Fibroblast of skin of left quadriceps (primary cell): ENCODE measurements at places on chromosomes 3 and 15.
A peak's percentile ranks its signal among the peaks of the same experiment; 100 is the strongest.

DNA sequence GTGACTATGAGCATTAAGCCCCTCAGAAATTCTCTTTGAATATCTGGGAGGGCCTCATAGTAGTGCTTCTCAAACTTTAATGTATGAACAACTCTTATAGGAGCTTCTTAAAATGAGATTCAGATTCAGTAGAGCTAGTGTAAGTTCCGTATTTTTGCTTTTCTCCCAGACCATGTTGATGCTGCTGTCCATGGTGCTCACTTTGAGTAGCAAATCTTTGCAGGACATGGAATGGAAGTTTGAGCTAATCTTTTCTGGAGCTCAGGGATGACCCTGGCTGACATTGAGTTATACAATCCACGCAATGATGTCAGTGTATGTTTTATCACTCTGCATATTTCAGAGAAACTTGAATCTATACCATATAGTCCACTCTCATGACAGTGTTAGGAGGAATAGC, 134.2 kb downstream of the OTOL1 start:
- DNase-seq = no peak

- DNase-seq = no peak
These were observed 1.4 kb upstream of the WHAMM start for GRCh38 chr15:82807920-82808633.

GRCh38 chr3:134340982-134341365, 33.3 kb downstream of the AMOTL2 start:
- no peak for DNase-seq

- no peak for DNase-seq
These were observed 88.5 kb downstream of the CSNK1G1 start for GRCh38 chr15:64267331-64267973.

- DNase-seq = no peak
These were observed 71.2 kb upstream of the LIPC start for GRCh38 chr15:58360421-58361090.

- no peak for DNase-seq
These were observed 278.1 kb upstream of the P2RY1 start for GRCh38 chr3:152556731-152557254.

- DNase-seq = peak; percentile 29
These were observed 24.1 kb upstream of the MRPL3 start for GRCh38 chr3:131526801-131527347.

- no peak for DNase-seq
These were observed 54.8 kb downstream of the CCDC54 start for GRCh38 chr3:107432013-107432515.

GRCh38 chr3:175731543-175731942, 872.4 kb downstream of the NAALADL2 start:
- DNase-seq = no peak

DNA sequence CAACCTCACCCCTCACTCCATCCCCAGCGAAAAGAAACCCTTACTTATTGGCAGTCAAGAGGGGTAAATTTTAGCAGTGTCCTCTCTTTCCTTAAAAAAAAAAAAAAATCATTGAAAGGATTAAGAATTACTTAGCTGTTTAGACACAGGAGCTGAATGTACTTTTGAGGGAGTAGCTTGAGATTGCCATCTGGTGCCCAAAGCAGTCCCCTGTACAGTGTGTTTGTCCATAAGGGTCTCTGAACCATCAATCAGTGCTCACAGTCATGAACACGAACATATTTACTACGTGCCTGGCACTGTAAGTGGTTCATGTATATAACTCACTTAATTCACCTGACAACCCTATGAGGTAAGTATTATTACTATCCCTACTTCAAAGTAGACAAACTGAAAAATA, 463.5 kb downstream of the RAP2B start:
- DNase-seq = no peak

- DNase-seq = no peak
These were observed 292.9 kb downstream of the TLE3 start for GRCh38 chr15:69804786-69805185.

DNA sequence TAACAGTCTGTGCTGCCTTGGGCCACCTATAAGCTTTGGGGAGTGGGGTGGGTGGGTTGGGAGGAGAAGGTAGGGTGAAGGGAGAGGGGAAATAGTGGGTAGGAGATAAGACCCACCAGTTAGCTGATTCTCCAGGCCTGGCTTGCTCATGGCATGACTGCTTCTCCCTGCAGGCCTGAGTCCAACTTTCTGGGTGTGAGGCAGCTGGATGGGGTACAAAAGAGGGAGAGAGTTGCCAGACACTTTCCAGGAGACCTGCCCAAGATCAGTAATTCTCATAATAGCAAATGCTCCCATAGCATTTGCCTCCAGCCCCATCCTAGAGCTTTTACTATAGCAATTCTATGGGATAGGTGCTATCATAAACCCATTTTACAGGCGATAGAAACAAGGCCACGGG, 7.7 kb downstream of the CGNL1 start:
- no peak for DNase-seq

DNA sequence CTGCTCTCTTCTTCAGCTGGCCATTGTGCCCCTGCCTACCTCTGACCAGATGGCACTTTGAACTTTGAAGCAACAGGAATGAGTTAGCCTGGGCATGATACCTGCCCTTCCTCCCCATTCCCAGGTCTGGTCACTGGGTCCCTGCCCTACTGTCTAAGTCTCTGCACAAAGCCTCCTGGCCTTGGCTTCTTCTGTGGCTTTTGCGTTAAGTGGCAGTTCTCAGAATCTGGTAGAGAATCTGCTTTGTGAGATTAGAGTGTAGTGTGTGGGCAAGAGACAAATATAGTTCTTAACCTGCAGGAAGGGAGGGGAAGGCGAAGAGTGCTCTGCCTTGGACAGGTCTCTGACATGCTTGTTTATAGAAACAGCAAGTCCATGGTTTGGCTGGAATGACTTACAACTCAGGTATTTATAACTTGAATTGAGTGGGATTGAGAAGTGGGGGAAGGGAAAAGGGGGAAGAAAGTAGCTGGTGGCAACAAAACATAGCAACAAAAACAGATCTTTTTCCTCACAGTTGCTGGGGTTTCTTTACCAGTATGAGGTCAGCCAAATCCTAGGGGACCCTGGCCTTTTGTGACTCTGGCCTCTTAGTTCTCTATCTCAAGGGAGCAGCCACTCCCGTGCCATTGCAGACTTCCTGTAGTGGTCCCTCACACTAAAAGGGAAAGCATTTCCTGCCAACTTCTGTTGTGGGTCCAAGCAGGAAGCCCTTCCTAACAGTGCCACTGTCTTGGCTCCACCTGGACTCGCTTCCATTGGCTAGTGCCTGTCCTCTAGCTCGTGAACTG, 16.7 kb downstream of the MAPKBP1 start:
- no peak for DNase-seq

DNA sequence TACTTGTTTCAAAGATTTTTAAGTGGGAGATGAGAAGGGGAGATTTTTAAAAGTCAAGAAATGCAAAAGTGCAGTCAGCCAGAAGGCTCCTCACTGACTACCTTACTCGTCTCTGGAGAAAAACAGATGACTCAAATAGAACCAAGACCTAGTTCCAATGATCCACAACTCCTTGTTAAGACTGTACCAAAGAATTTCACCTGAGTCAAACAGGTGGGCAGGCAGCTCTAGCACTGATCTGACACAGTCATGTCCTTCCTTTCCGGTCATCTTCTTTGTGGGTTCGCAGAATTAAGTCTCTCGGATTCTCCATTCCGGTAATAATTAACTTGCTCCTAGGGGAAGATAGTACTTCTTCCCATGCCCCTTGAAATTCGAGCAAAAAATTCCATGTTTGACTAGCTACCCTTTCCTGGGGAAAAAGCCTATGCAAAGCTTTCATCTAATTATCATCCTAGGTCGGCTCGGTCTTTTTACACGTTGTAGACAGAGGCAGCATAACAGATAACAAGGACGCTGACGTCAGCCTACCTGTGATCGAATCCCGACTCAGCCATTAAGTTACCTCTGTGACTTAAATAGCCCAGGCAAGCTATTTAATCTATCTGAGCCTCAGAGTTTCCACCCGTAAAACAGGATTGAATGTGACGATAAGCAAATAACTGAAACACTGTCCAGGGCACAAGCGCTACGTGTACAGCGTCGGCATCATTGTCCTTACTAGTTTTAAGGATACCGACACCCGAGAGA, 758 bp downstream of the SELENOK start:
- DNase-seq = no peak

DNA sequence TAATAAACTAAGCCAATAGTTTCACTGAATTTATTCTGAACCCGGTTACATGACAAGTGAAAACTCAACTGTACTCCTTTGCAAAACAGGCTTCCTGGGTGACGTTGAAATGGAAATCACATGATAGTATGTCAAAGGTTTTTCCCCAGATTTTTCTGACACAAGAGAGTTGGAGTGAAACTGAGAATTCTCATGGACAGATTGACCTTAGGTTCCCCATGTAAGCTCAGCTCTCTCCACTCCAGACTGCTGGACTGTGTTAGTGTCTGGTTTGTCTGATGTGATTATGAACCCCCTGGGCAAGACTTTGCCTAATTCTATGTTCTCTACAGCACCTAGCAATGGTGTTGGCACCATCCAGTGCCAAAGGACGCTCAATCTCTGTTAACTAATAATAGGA, 219.7 kb upstream of the COL8A1 start:
- no peak for DNase-seq

- no peak for DNase-seq
These were observed 54.5 kb upstream of the ABHD10 start for GRCh38 chr3:111924283-111924682.

DNA sequence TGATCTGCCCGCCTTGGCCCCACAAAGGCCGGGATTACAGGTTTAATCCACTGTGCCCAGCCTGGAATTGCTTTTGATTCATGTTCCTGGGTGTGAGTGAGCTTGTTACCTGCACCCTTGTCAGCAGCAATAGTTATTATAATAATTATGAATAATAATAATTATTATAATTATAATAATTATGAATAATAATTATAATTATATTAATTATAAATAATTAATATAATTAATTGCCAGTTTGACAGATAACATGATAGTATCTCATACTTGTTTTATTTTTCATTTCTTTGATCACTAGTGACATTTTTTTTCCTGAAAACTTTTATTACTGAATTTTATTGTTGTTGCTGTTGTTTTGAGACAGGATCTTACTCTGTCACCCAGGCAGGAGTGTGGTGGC, 21.1 kb upstream of the TRAK1 start:
- no peak for DNase-seq

DNA sequence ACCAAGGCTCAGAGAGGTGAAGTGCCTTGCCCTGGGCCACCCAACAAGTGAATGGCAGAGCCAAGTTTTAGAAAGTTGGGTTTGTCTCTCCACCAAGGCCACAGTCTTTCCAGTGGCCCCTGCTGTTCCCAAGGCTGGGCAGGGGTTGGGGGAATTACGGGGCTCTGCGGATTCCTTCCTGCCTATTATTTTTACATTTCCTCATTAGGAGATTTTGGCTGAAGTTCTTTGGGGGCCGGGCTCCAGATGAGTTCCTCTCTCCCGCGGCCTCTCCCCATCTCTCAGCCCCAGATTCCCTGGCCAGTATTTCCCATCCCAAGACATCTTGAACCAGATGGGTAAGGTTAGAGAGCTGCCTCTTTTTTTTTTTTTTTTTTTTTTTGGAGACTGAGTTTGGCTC, 44.0 kb upstream of the SMAD6 start:
- DNase-seq = peak; percentile 11

- no peak for DNase-seq
These were observed 67.6 kb upstream of the CMC1 start for GRCh38 chr3:28173836-28174235.

DNA sequence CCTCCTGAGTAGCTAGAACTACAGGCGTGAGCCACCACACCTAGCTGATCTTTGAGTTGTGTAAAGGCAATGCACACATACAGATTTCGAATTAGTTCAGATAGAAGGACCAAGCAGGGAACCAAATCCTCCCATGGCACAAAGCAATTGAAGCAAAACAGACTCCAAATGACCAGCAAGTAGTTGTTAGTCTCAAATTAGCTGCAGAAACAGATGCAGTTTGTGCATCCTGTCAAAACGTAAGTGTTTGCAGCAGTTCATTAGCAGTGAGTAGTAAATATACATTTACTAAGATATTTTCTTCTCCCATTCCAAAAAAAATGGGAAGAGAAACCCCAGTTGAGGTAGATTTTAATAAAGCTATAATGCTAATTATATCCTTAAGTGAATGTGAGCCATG, 15.8 kb upstream of the FAM174B start:
- no peak for DNase-seq

GRCh38 chr15:100880139-100880896, 687 bp downstream of the ALDH1A3 start:
- DNase-seq = no peak

GRCh38 chr15:90266061-90266431, 574 bp downstream of the NGRN start:
- DNase-seq = no peak

GRCh38 chr3:71584394-71585011, 975 bp upstream of the FOXP1 start:
- no peak for DNase-seq

DNA sequence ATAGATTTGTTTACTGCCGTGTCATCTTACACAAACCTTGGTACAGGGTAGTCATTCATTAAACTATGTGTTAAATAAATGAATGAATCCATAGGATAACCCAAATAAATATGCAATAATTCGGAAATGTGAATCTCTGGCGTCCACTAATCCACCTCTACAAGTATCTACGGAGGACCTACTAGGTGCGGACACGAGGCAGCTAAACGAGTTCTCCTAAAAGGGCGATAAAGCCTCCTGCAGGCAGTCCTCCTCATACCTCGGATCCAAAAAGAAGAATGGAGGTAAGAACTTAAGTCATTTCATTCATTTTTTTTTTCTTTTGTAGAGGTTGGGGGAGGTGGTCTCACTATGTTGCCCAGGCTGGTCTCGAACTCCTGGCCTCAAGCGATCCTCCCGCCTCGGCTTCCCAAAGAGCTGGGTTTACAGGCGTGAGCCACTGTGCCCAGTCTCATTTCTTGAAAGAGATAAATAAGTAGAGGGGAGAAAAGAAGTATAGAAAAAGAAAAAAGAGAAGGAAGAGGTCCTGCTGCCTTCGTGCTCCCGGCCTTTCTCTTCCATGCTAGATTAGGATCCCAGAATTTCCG, 706 bp upstream of the RPL35A start:
- DNase-seq = no peak

- no peak for DNase-seq
These were observed 67.9 kb upstream of the AKAP13 start for GRCh38 chr15:85312486-85312885.

DNA sequence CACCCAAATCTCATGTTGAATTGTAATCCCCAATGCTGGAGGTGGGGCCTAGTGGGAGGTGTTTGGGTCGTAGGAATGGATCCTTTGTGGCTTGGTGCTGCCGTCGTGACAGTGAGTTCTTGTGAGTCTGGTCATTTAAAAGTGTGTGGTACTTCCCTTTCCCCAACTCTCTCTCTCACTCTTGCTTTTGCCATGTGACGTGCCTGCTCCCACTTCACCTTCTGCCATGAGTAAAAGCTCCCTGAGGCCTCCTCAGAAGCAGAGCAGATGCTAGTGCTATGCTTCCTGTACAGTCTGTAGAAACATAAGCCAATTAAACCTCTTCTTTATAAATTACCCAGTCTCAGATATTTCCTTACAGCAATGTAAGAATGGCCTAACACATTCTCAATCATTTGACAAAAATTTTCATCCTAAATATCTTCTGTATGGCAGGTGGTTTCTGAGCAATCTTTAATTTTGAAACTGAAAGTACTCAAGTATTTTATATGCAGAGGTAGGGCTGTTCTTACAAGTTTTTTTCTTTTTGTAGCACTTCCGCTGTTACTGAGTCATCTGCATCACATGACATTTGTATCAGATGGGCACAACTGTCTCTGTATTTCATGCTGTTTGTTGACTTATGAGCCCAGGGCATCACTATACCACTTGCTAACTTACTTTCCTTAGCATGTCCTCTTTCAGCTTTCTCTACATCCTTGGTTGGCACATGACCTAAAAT, 8.8 kb downstream of the RPL39L start:
- DNase-seq = no peak
